ENCODE measurements at places on chromosomes 1 and 21.
A peak's percentile ranks its signal among the peaks of the same experiment; 100 is the strongest.

DNA sequence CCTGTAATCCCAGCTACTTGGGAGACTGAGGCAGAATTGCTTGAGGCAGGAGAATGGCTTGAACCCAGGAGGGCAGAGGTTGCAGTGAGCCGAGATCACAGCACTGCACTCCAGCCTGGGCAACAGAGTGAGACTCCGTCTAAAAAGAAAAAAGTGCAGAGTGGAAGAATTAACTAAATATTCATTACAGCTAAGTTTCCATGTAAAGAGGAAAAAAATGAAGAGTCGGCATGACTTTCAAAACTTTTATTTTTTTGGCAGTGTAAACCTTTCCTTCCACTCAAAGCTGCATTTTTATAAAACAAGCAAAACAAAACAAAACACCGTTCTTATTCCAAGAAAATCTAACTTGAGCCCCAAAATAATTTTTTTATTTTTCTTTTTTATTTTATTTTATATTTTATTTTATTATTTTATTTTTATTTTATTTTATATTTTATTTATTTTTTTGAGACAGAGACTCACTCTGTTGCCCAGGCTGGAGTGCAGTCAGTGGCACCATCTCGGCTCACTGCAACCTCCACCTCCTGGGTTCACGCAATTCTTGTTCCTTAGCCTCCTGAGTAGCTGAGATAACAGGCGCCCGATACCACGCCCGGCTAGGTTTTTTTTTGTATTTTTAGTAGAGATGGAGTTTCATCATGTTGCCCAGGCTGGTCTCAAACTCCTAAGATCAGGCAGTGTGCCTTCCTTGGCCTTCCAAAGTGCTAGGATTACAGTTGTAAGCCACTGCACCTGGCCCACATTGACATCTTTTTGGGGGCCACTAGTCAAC is 62.9 kb downstream of the PACC1 start:
- DNase-seq, result no peak

GRCh38 chr1:89060091-89060490 is 4.9 kb downstream of the GBP1 start:
- DNase-seq, result no peak

GRCh38 chr1:11541956-11542355 is 63.0 kb downstream of the DISP3 start:
- DNase-seq, result peak; percentile 62

DNA sequence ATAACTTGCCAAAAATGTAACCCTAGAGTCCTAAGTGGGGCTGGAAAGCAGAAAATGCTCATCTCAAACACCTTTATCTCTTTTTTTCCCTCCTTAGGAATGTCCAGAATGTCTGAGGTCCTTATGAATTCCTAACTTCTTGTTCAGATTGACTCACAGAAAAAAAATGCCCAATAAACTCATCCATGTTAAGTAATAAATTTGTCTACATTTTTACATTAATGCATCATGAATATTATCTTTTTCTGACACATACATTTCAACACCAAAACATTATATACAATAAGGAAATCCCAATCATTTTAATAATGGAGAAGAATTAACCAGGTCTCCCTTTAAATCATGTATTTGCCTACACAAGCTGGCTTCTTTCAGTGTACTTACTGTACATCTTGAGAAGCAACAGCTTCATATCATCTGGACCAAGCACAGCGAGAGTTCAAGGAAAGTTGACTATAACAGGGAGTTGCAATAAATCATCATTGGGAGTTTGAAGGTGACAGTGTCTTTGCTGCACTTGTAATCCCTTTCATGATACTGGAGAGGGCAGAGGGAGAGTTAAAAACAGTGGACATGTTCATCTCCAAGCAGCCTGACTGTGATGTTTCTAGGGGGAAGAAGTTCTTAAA is 565.2 kb downstream of the LTN1 start:
- no peak for DNase-seq

DNA sequence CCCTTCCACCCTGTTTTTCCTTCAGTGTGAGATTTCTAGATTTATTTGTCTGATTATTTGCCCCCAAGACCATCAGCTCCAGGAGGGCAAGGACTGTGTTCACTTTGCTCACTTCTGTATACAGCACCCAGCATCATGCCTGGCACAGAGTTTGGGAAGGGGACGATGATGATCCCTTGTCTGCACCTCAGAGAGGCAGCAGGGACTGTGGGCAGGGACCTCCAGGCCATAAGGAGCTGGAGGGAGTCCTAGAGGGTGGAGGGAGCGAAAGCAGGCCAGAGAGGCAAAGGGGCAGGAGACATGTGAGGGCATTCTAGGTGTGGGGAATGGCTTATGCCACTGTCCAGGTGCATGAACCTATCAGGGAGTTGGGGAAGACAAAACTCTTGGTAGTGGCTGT is 32.8 kb downstream of the H3-3A start:
- DNase-seq, result peak; percentile 5
